ENCODE measurements at places on chromosomes 2 and 18.

DNA sequence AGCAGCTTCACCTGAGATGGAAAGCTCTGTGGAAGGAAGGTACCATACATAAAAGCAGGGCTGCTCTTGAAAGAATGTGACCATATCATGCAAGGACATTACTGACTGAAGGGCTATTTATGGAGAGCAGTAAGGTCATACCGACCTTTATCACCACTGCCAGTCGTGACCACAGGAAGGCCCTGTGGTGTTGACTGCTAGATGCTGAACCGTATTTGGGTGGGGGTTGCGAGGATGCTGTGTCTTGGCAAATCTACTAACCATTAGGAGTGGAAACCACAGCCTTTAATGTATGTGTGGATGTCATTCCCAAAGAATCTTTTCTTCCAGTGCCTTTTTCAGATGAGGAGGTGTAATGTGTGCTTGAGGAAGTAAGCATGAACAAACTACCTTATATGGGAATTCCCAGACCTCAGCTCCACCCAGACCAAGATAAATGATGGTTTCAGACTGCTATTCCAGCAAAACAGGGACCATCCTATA lies 60.8 kb downstream of the LIMS1 start:
- no peak for DNase-seq

DNA sequence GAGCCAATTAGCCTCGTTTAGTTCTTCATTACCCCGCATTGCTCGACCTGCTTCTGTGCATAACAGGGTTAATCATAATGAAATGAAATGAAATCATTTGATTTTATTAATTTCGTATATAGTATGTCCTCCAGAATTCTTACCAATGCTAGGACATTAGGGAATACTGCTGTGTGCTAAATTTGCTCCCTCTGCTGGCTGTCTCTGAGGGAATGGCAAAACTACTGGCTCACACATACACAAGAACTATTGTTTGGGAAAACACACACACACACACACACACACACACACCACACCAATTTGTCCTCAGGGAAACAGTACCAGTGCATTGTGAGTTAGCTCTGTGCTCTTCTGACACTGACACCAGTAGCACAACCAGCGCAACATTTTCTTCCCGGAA lies 273.3 kb upstream of the TCF4 start:
- DNase-seq: no peak

DNA sequence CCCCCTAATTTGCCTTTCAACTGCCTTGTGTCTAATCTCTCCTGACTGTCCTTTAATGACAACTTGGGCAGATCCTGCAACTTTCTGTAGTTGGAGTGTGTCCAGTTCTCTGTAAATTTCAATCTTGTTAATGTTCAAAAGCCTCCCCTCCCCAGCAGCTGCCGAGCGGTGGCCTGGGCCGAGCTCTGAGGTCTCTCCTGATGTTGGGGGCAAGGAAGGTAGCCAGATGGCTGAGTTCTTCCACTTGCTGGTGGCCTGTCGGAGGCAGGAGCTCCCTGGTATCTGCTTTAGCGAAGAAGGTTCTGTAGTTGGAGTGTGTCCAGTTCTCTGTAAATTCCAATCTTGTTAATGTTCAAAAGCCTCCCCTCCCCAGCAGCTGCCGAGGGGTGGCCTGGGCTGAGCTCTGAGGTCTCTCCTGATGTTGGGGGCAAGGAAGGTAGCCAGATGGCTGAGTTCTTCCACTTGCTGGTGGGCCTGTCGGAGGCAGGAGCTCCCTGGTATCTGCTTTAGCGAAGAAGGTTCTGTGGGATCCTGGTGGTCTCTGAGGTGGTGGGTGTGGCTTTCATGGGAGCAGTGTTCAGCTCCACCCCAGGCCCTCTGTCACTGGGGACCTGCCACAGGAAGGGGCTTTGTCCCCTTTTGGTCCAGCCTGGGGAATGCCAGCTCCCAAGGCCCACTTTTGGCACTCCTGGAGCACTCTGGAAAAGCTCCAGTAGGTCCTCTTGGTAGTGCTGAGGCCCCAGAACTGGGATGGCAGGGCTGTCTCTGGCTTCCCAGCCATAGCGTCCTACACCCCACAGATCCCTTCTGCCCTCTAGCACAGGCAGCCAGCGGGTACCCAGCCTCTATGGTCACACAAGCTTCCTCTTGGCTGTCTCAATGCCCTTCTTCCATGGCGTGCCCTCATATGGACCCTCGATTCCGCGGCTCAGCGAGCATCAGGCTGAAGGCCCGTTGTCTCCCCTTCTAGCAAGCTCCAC lies 211.9 kb downstream of the ALPK2 start:
- DNase-seq: no peak

DNA sequence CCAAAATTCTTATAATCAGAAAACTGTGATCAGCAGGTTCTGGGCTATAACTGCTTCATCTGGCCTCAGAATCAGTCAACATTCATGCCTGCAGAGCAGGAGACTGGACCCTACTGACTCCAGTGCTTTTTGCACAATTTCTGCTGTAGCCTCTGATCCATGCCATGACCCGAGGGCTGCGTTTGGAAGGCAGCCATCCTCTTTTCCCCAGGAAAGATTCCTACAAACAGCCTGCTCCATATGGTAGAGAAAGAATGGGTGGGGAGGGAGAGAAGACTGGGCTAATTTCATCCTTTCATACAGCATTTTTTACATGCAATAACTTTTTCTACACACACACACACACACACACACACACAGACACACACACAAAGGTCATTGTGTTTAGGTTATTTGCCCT lies 133.0 kb upstream of the MMADHC start:
- no peak for DNase-seq

GRCh38 chr2:17851731-17852585 lies 26.5 kb upstream of the KCNS3 start:
- no peak for DNase-seq

DNA sequence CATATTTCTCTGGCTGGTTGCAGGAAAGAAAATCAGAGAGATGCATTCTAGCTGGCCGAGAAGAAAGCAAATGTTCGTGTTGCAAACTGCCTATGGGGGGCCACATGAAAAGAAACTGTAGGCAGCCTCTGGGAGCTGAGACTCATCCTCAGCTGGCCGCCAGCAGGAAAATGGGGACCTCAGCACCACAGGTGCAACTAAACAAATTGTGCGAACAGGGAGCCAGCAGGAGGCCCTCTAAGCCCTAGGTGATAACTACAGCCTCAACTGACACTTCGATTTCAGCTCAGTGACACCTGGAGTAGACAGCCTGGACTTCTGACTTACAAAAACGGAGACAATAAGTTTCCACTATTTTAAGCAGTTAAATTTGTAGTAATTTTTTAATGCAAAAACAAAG lies 107.3 kb downstream of the DTNB start:
- DNase-seq: no peak
